Bone marrow (tissue), 2 donors: ENCODE measurements at places on chromosomes 2 and 18.
A peak's percentile ranks its signal among the peaks of the same experiment; 100 is the strongest.

DNA sequence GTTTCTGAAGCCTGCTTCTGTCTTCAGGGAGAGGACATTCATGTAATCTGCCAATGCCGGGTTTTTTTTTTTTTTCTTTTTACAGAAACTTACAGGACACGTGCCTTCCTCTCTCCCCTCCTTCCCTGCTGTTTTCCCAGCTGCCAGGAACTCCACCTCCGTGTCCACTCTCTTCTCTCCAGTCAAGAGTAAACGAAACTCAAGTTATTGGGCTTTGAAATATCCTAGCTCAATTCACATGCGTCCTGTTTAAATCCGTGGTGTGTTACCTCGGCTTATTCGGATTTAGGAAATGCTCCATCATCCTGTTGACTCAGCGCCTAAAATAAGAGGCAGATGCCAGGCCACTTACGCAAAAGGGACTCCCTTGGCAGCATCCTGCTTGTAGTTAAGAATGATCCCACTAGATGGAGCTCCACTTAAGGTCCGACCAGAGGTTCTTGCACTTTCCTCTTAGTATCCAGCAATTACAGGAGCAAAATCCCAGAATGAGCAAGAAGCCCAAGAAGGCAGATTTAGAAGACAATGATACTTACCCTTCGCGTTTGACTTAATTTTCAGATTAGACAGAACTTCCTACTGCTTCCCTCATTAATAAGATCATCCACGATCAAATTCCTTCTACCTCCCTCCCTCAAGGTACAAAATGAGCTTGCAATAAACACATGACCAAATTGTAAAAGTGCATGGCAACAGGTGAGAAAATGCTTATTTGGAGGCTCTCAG, 97.2 kb upstream of the ZCCHC2 start:
- DNase-seq, result peak; percentile 87

GRCh38 chr2:145221032-145221431, 701.1 kb upstream of the ZEB2 start:
- DNase-seq, result no peak

DNA sequence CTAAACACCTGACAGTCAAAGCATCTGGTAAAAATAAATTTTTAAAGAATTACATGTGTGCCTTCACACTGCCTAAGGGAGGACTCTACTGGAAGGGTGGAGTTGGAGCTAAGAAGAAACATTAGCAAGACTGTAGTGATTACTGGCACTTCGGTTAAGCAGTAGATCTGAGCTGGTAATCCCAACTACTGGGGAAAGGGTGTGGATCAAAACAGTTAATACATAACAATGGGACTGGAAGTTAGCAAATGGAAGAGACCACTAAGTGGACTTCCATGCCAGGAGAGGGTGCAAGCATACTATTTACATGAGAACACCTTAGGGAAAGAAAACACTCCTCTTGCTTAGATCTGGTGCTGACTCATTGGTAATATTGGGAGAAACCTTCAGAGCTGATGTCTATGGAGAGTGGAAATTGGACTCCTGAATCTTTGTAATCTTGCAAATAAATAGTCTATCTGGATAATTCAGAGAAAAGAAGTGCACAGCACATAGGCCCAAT, 519.6 kb upstream of the LINC00305 start:
- no peak for DNase-seq

DNA sequence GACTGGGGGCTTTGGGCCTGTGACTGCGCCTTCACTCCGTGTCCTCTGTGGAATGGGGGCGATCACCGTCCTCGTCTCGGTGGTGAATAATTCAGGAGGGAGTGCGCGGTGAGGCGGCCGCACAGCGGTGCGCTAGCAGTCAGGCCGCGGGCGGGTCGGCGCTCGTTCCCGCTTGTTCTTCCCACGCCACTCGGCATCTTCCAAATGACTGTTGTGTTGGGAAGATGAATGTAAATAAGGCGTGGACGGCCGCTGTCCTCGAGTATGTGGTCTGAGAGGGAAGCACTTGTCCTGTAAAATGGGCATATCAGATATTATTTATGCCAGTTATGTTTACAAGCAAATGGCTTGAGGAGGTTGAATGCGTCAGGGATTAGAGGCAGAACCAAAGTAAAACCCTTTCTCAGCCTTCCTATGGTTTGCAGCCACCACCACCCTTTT, 608 bp upstream of the VPS4B start:
- no peak for DNase-seq

DNA sequence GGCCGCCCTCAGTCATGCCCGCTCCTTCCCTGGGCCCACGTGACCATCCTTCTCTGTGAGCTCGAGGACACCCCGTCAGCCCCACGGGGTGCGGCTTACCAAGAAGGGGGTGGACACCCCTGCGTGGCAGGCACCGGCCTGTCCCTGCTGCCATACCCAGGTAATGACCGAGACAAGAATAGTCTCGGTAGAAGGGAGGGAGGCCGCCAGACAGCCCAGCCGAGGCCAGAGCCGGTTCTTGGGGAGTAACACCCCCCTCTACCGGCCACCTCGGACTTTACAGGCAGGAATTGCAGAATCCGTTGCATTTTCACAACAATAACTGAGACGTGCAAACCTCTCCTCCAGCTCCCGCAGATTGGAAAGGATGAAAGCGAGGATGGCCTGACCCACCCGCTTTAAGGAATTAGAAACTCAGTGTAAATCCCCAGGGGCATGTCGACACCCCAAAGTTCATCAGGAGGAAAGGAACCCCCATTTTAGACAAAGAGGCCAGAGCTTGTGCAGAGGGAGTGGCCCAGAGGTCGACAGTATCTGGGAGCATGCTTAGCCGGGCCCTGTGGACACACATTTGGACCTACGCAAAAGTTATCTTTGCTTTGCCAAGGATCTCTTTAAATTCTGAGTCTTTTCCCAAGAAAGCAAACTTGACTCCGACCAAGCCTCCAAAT, 60.1 kb upstream of the GLI2 start:
- no peak for DNase-seq

DNA sequence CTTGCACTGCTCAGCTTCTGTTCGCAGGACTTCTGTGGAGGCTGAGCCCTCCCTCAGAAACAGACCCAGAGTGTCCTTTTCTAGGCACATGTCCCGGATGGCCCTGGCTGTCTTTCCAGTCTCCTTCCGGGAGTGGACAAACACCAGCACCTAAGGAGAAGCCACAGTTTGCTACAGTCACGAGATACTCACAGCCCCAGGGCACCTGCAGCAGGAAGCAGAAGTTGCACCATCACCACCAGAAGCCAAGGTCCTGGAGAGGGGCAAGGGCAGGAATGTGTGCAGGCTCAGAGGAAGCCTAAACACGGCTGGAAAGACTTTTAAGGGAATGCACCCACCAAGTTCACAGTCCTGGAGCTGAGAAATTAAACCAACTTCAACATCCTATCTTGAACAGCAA, 13.6 kb downstream of the SNRNP200 start:
- no peak for DNase-seq

DNA sequence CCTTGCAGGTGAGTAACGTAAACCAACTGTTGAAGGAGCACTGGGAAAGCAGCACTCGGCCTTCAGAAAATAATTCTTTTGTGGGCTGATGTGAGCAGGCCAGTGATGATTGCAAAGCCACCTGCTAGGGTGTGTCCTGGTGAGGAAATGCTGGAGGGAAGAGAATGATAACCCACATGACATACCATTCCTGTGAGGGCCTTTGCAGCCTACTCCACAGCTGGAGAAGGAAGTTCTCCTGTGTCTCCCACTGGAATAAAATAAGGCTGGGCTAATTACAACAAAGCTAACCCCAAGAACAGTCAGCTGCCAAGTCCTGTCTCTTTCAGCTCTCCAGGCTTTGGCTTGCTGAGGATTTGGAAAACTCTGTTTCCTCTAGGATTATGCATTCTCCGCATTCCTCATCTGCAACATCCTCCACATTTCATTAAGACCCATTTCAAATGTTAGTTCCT, 16.7 kb upstream of the DSG1 start:
- DNase-seq, result no peak

DNA sequence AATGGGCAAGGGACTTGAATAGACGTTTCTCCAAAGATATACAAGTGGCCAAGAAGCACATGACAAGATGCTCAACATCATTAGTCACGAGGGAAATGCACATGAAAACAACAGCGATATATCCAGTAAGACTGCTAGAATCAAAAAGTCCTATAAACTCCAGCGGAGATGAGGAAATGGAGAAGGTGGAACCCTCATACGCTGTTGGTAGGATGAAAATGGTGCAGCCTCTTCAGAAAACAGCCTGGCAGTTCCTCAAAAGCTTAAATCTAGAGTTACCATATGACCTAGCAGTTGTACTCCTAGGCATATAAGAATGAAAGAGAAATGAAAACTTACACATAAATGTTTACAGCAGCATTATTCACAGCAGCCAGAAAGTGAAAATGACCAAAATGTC, 48.1 kb downstream of the HPCAL1 start:
- no peak for DNase-seq

GRCh38 chr2:145012214-145012670, 492.3 kb upstream of the ZEB2 start:
- DNase-seq, result no peak

GRCh38 chr2:84906900-84907714, 1.7 kb downstream of the TMSB10 start:
- peak; percentile 21 for DNase-seq

DNA sequence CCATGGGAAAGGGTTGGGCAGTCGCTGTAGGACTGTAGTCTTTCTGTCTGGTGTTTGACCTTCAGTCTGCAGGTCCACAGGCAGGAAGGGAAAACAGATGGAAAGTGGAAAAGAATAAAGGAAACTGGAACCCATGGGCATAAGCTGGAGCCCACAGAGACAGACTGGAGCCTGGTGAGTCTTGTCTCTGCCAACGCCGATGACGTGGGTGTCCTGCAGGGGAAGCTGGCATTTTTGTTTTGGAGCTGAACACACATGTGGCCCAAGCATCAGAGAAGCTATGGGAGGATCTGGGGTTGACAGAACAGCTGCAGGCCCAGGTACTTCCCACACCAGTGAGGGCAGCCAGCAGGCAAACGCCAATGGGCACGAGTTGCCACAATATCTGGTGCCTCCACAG, 28.2 kb upstream of the SOCS6 start:
- no peak for DNase-seq

GRCh38 chr2:142892715-142893114, 15.3 kb downstream of the KYNU start:
- no peak for DNase-seq

GRCh38 chr18:51559902-51560287, 362.4 kb upstream of the MEX3C start:
- DNase-seq, result no peak

DNA sequence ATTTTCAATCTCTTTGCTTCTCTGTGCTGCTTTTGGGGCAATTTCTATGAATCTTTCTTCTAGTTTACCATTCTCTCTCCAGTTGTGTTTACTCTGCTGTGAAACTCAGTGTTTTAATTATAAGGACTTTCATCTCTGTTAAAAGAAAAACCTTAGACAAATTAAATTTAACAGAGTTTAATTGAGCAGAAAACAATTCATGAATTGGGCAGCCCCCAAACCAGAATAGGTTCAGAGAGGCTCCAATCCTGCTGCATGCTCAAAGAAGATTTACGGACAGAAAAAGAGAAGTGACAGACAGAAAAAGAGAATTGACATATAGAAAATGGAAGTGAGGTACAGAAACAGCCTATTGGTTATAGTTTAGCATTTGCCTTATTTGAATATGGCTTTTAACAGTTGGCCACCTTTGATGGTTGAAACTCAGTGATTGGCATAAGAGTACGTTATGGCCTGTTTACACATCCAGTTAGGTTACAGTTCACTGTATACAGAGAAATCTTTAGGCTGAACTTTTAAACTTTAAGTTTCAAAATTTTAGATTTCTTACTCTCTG, 120.4 kb downstream of the RNF152 start:
- no peak for DNase-seq

- DNase-seq, result no peak
Measured at GRCh38 chr2:186422226-186422625, 63.8 kb upstream of the ZC3H15 start.

- DNase-seq, result no peak
Measured at GRCh38 chr2:241584436-241584835, 25.9 kb downstream of the BOK start.

GRCh38 chr2:168801961-168802858, at the start of gene NOSTRIN:
TSS of gene NOSTRIN (plus strand) at chr2:168802637. CDS start at chr2:168802647, 10 bp downstream.
- no peak for DNase-seq

DNA sequence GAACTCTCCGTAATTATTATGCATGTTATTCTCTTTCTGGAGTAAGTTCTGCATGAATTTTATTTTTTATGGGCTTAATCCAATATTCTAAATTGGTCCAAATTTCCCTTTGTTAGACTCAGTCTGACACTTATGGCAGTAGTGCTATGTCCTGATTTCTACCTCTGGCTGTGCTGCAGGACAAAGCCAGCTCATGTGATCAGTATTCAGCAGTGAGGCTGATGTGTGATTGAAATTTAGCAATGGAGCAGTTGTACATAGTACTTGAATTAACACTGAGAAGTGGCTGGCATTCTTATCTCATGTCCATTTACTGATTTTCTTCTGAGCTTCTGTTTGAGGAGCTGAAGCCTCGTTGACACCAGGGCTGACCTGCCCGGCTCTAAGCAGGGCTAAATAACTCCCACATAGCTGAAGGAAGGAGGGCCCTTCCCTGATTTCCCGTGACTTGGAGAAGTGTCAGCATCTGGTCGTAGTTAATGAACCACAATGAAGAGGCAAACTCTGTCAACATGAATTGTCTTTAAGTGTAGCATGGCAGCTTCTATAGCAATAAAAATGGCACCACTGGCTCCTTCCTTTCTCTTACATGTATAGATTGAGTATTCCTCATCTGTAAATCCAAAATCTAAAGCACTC, 159.0 kb upstream of the RASGRP3 start:
- no peak for DNase-seq

GRCh38 chr18:58392324-58393000, 236.4 kb downstream of the ALPK2 start:
- no peak for DNase-seq

- no peak for DNase-seq
Measured at GRCh38 chr18:75068682-75069435, 140.1 kb downstream of the PTGR3 start.

DNA sequence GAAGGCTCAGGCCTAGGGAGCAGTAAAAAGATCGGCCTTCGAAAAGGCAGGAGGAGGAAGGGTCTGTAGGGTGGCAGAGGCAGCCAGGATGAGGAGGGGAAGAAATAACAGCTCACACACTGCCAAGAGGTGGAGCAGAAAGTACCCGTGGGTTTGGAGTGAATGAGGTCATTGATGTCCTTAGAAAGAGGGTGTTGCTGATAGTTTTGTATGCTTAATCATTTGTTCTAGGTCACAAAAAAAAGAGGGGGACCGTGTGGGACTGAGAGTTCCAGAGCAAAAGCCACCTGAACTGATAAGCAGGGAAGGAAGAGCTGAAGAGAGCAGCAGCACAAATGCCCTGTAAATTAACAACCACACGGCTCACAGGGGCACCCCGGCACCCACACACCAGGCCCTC, 140.4 kb downstream of the FAM161A start:
- DNase-seq, result no peak

- no peak for DNase-seq
Measured at GRCh38 chr2:98768384-98769113, 37.6 kb upstream of the MGAT4A start.

GRCh38 chr2:168371273-168372019, 84.6 kb upstream of the CERS6 start:
- DNase-seq, result peak; percentile 40

GRCh38 chr18:48949606-48950535, 894 bp downstream of the SMAD7 start:
- DNase-seq, result peak; percentile 27

GRCh38 chr2:37654932-37655841, 16.3 kb downstream of the CDC42EP3 start:
- no peak for DNase-seq
